Spleen (tissue), 13 donors: ENCODE measurements at places on chromosomes 6 and 20.

DNA sequence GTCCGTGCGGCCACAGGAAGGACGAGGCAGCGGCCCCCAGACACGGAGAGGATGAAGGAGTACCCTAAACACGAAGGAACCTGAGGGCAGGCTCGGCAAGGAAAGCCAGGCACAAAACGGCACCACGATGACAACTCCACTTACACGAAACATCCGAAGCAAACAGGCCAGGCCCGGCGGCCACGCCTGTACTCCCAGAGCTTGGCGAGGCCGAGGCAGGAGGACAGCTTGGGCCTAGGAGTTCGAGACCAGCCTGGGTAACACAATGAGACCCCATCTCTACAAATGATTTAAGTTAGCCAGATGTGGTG lies 13.4 kb downstream of the KCNQ2 start:
- no peak for DNase-seq

GRCh38 chr6:21502682-21503081 lies 90.9 kb upstream of the SOX4 start:
- DNase-seq = no peak

DNA sequence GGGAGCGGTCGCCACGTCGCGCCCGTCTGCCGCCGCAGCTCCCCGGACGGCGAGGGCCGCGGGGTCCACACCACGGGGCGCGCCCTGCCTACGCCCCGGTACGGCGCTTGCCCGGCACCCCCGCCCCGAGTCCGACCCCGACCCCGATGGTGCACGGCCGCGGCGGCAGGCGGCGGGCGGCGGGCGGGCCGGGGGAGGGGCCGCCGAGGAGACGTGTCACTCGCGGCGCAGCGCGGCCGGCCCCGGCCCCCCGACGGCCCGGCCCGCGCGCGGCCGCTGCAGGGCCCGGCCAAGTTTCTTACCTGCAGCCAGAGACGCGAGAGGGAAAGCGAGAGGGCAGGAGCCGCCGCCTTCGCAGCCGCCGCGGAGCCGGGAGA lies 328 bp downstream of the RRBP1 start:
- DNase-seq = no peak

DNA sequence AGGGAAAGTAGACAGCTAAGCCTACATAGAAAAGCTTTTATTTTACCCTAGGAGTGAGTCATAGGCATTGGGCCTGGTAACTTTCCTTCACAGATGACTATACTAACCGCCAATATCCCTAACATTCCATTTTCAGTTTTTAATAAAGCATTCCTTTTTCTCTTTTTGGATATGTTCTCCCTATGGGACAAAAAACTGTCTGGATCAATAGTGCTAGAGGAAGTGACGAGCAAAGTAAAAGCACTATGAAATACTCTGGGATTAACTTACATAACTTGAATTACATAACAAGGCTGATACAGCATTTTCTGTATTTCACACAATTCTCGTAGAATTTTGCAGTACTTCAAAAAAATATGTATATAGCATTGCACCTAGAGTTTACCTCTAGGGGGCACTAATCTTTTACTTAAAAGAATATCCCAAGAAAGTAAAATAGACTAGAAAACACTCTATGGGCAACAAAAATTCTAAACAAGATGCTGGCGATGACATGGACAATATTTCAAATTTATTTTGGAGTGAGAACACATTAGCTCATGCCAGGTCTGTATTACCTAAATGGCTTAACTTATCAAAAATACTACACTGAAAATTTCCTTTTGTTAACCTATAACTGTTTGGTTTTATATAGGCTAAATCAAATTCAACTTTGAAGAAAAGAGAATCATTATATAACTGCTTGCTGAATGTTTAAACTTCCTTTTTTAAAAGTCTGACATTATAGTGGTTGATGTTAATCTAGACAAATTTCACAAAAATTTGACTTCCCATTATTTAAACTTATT lies 66.3 kb upstream of the DST start:
- DNase-seq = no peak

DNA sequence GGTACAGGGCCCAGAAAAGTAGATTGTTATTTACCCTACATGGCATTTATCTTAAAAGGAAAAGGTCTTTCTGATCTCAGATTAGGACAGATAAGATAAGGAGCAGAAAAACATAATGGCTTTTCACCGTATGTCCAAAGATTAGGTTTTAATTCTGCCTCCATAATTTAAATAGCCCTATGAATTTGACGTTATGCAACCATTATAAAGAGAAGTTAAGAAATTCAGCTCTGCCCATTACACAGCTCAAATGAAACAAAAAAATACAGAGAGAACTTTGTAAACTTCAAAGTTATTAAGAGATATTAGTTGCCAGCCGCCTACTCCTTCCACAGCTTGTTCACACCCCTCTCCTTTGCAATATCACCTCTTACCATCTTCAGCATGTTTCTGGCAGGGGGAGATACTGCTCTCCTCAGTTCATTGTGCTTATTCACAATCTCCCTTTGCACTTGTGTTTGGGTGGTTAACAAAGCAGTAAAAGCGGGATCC lies 8.1 kb downstream of the CRISP3 start:
- DNase-seq = no peak

DNA sequence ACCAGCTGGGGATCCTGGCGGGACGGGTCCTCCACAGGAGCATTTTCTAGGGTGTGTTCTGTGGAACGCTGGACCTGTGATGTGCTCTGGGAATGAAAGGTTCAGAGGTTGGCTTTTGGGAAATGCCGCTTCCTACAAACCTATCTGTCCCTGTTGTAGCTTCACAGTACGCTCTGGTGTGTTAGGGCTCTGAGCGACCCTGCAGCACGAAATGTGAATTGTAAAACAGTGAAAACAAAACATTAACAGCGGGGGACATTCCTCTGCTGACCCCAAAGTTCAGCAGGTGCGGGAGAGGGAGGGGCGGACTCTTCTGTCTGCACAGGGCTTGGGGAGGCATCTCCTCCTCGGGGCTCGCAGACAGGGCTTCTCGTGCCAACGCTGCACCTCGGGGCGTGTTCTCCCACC lies 155.9 kb downstream of the NRN1 start:
- no peak for DNase-seq

- DNase-seq = no peak
Measured at GRCh38 chr6:102204351-102204750, 810.8 kb downstream of the GRIK2 start.

DNA sequence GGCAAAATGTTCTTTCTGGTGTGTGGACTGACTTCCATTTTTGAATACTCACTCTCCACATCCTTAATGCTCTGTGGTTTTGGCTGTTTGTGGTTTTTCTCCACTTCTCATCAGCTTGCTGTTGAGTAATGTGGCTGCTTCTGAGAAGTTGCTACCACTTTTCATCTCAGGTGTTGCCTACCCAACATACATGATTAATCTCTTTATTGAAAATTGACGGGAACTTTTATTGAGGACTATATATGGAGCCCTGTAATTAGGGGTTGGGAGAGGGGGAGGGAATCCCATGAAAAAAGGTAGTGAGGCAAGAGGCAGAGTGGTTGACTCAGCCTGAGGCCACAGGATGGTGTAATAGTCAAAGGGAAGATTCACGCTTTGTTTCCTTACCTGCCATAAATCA lies 17.6 kb downstream of the IL22RA2 start:
- DNase-seq = no peak

DNA sequence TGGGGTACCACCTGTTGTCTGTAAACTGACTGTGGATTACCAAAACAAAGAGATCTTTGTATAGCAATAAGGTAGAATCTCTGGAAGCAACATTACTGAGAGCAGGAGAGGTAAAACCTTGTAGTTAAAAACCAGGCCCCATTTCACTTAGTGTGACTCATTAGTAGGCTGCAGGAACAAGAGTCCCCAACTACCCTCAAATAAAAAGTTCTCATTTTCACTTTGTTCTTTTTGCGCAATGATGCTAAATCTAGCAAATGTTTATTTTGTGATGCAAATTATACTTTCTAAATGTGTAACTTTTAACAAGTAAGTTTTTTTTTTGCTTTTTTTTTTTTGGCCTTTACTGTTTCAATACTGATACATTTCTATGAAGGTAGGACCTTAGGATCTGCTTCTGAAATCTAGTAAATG lies 67.1 kb downstream of the ESF1 start:
- DNase-seq = no peak

DNA sequence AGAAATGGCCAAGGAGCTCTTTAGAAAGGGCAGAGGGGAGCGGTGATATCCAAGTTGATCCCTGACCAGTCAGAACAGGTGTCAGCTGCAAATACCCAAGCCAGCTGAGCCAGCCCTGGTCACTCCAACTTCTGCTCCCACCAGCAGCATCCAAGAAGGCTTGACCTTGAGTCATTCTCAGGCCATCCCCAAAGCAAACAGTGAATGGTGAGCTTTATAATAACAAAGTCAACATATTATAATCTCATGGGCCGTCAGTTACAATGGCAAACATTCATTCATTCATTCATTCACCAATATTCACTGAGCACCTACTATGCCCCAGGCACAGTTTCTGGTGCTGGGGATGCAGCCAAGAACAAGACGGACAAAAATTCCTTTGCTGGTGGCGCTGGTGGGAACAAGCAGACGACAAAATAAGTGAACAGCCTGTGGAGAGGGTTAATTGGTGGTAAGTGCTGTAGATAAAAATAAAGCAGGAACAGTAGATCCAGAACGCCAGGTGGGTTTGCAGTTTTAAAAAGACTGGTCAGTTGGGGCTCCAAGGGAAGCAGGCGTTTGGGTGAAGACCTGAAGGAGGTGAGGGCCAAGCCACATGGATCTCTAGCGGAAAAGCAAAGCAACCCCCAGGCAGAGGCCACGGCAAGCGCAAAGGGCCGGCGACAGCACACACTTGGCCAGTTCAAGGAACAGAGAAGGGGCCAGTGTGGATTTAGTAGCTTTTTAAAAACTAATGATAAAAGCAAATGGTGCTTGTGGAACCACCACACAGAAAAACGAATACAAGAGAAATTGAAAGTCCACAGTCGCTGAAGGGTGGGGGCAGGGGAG lies 131.8 kb upstream of the PTPN1 start:
- DNase-seq = no peak

DNA sequence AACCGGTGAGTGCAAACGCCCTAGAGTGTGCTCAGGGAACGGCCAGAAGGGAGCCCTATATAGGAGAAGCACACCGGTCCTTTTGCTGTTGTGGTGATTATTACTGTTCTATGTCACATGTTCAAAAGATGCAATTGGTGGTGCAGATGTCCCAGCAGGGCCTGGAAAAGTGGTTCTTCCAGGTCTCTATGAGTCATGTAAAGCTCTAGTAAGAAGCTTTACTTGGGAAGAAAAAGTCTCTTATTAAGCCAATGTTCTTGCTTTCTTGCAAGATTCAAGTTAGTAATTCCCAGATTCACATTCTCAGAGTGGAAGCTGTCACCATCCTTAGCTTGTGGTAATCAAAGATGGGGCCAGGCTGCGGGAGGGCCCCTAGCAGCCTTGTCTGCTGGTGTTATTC lies 23.3 kb downstream of the EDN3 start:
- no peak for DNase-seq

- DNase-seq = no peak
Measured at GRCh38 chr20:56776345-56776744, 147.2 kb downstream of the TFAP2C start.

GRCh38 chr6:44514085-44514484 lies 126.6 kb downstream of the CDC5L start:
- no peak for DNase-seq

GRCh38 chr6:131122516-131122915 lies 12.8 kb upstream of the AKAP7 start:
- no peak for DNase-seq

DNA sequence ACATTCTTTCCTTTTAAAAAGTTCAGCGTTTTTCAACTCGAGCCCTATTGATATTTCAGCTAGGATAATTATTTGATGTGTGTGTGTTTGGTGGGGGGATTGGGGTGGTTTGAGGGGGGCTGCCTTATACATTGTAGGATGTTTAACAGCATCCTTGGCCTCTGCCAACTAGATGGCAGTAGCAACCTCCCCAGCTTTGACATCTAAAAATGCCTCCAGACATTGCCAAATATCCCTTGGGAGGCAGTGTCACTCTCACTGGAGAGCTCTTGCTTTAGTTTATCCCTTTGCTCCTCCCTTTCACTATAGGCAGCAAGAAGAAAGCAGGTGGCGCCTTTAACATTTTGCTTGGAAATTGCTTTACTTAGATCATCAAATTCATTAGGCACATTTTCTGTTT lies 14.6 kb upstream of the TP53TG5 start:
- no peak for DNase-seq

GRCh38 chr20:46809706-46810360 lies 84.8 kb upstream of the EYA2 start:
- DNase-seq = no peak
